Fibroblast of skin of scalp (primary cell): ENCODE measurements at places on chromosomes 13 and 19.

GRCh38 chr13:40982772-40983171 is 36.3 kb downstream of the ELF1 start:
- no peak for DNase-seq

- DNase-seq, result no peak
These were observed 96.3 kb downstream of the VWA8 start for GRCh38 chr13:41864658-41865057.

DNA sequence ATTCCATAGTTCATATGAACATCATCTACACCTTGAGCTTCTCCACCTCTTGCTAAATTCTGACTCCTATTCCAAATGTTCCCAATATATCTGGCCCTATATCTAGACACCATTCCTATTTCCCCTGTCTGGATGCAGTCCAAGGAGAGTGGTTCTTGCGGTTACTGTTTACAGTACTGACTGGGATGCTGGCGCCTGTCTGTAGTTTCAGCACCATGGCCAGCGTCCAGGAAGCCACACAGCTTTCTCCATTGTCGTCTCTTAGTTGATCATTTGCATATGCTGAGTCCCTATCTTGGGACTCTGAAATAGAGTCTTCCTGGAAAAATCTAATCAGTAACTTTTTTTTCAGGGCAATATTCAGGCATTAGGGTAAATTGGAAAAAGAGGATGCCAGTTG is 14.9 kb downstream of the LAIR2 start:
- DNase-seq, result peak; percentile 35

DNA sequence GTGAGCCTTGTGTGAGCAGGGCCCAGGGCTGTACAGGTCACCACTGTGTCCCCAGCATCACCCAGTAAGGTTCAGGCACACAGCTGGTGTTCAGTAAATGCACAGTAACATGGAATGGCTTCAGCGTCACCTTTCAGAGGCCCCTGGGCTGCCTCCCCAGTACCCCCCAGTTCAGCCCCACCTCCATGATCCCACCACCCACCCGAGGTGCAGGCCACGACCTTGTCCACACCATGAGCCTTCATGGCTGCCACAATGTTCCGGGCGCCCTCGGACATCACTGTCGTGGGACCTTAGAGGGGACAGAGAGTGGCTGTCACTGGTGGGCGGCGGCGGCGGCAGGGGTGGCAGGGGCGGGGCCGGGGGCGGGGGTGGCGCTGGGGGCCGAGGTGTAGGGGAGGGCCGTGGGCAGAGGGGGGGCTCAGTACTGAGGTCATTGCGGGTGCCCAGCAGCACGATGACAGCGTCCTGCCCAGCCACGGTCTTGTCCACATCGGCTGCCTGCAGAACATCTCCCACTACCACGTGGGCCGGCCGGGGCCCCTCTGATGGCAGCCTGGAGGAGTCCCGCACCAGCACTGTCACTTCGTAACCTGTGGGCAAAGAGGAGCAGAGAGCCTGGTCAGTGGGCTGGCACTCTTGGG is 7.5 kb downstream of the BLVRB start:
- DNase-seq, result no peak

DNA sequence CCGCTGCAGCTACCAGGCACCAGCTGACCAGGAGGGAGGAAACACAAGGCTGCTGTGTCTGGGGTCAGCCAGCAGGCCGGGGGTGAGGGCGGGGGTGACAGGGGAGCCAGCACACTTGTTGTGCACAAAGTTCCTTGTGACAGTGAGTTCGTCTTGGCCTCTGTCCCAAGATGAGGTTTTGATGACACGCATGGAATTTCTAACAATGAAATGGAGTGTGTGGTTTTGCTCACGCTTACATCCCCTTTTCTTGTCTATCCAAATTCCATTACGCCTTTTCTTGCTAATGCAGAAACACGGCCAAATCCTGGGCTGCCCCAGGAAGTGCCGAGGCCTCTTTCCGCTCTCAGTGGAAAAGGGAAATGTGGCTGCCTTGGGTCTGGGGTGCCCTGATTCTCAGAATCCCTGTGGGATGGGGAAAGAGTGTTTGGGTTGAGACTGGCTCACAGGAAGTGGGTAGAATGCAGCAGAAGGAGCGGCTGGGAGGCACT is 73.8 kb downstream of the GADD45B start:
- DNase-seq, result peak; percentile 96

GRCh38 chr13:30053939-30054338 is 203.5 kb upstream of the UBL3 start:
- no peak for DNase-seq

- DNase-seq, result peak; percentile 75
These were observed 158.1 kb downstream of the IRS2 start for GRCh38 chr13:109628251-109628699.

- peak; percentile 15 for DNase-seq
These were observed 57.1 kb downstream of the IER2 start for GRCh38 chr19:13207237-13207845.

GRCh38 chr13:28510542-28510941 is 15.6 kb upstream of the FLT1 start:
- DNase-seq, result no peak

DNA sequence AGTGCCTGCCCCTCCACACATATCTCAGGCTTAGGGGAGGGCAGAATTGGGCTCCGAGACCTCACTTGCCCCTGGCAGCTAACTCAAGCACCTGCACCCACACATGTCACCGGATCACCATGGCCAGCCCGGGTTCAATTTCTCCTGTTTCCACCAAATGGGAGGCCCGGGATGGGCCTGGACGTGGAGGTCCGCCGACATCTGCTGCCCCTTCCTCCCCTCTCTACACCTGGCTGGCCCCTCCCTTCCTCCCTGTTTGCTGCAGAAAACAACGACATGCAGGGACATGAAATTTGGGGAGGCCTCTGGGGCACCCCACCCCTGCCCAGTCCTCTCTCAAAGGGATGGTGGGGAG is 1.3 kb downstream of the PRKD2 start:
- DNase-seq, result no peak

- DNase-seq, result peak; percentile 32
These were observed at the start of gene KEAP1 for GRCh38 chr19:10503002-10503789. Gene KEAP1 (minus strand): TSS chr19:10503356. CDS start chr19:10500033, 3,323 bp downstream.

- no peak for DNase-seq
These were observed 4.2 kb downstream of the NRTN start for GRCh38 chr19:5809053-5809452.

GRCh38 chr19:55232286-55232602 is 3.7 kb upstream of the TMEM86B start:
- no peak for DNase-seq

GRCh38 chr19:40907968-40908735 is 26.1 kb upstream of the CYP2A7 start:
- no peak for DNase-seq

DNA sequence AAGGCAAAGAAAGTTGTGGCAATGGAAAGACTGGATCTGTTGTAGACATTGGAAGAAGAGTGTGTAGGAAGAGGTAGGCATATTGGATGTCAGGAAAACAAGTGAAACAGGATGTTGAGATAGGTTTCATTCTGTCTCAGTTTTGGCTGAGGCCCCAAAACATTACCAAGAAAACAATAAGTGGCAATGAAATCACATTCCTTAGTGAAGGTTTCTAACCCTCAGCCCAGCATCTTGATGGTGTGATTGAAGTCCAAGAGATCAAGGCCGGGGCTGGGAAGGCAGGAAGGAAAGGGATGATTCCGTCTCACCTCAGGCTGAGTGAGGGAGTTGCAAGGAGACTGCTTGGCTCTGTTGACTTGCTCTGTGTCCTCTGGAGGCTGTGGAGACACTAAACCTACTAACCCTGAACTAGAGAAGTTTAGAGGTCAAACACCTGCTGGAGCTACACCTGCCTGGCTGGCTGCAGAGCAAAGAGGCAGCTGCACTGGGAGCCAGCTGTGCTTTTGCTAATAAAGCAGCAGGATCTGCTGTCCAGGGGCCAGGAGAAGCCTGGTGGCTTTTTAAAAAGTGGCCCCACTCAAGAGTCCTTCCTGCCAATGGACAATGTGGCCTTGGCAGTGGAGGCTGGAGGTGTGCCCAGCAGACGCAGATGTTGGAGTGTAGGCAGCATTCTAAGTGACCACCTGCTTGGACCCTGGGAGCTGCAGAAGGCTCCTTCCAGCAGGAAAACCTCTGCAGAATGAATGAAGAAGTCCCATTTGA is 53.6 kb downstream of the DGKH start:
- no peak for DNase-seq

GRCh38 chr19:57587529-57587928 is 3.6 kb downstream of the ZIK1 start:
- no peak for DNase-seq

GRCh38 chr19:58001895-58002369 is 688 bp downstream of the ZNF606 start:
- DNase-seq, result peak; percentile 6

DNA sequence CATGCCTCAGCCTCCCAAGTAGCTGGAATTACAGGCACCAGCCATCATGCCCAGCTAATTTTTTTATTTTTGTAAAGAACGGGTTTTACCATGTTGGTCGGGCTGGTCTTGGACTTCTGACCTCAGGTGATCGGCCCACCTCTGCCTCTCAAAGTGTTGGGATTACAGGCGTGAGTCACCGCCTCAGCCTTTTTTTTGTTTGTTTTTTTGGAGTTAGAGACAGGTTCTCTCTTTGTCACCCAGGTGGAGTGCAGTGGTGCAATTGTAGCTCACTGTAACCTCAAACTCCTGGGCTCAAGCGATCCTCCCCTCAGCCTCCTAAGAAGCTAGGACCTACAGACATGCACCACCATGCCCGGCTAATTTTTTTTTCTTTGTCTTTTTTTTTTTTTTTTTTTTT is 15.6 kb upstream of the NOTCH3 start:
- DNase-seq, result no peak

GRCh38 chr19:41225238-41226052 is 6.4 kb downstream of the AXL start:
- DNase-seq, result peak; percentile 99

- peak; percentile 78 for DNase-seq
These were observed 29.1 kb upstream of the IGFL4 start for GRCh38 chr19:46069806-46070341.

DNA sequence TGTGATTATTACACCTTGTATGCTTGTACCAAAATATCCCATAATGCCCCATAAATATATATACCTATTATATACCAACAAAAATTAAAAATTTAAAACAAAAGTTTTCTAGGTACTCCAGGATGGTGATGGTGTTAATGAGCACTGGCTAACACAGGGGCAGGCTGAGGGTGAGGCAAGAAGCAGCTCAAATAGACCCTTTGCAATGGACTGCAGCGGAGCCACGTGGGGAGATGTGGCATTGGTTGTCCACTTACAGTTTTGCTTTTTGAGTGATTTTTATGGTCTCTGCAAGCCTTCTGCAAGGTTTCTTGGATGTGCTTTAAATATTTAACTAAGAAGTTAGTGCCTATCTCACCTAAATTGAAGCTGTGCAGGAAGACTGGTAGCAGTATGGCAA is 132.9 kb downstream of the RAP2A start:
- DNase-seq, result no peak
